GM19239 (cell line): ENCODE measurements at places on chromosomes 1 and 21.

DNA sequence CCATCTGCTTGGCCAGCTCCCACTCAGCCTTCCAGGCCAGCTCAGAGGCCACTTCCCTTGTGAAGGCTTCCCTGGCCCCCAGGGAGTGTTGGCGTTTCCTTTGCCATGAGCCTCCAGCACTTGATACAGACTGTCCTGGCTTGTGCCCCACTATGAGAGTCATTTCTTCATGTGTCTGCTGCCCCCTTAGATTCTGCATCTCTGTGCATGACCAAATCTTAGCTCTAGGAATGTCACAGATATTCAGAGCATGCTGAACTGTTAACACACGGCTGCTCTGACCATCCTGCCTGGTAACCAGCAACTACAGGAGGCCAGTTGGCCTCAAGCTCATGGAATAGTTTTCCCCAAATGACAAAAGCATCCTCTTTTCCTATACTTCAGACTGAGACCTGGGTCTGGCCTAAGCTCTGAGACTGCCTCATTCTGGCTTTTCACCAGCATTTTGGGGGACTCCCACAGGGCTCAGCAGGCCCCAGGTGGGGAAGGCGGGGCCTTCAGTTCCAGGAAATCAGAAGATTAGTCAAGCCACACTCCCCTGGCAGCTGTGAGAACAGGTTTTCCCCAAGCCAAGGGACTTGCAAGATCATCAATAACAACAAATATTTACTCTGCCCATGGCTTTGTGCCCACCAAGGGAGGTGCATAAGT is 182.6 kb upstream of the EDN2 start:
- no peak for DNase-seq

GRCh38 chr1:159902541-159902940 is 2.6 kb upstream of the CFAP45 start:
- no peak for DNase-seq

DNA sequence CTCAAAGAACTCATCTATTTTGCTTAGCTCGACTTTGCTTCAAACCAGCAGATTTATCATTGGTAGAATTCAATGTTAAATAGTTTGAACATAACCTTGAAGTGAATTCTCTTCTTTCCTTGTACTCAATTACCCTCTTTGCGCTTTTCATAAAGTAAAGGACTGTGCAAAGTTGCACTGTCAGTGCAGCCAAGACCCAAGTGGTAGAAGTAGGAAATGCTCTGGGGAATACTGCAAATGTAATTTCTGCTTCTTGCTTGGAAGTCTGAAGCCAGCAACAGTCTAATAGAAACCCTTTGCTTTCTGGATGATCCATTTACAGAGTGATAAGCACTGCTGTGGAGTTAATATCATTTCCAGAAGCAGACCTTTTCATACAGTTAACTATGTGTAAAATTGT is 936.7 kb upstream of the TMPRSS15 start:
- DNase-seq, result no peak

DNA sequence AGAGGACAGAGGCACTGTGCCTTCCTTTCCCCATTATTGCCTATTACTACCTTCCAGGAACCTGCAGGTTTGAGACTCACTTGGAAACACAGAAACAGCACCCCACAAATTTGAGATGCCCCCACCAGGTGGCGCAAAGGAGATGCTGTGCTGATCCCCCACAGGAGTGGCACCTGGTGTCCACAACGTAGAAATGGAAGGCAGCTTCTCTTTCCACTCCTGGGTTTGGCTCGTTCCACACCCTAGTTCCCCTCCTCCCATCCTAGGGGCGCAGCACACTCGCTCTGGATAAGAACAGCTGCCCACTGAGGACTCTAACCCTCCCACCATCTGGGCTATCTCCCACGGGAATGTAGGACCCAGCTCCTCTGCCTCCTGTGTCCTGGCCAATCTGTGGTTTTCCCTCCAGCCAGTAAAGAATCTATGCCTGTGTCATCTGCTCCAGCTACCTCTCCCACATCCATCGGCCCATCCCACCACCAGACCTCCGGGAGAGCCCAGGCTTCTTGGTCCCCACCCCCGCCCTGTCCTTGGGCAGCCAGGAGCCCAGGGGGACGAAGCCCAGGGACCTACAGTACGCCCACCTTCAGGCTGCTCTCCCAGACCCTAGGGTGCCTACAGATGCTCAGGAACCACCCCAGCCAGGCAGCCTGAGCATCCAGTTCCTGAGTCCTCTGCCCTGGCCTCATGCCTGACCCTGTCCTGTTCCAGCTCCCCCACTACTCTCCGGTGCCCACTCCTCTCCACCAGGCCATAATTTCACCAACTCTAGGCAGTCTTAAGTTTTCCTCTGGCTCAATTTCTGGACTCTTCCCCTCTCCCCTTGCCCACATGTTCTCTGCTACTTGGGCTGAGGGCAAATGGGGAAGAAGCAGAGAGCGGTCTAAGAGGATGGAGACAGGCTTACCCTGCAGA is 549 bp downstream of the THBS3 start:
- peak; percentile 80 for DNase-seq

DNA sequence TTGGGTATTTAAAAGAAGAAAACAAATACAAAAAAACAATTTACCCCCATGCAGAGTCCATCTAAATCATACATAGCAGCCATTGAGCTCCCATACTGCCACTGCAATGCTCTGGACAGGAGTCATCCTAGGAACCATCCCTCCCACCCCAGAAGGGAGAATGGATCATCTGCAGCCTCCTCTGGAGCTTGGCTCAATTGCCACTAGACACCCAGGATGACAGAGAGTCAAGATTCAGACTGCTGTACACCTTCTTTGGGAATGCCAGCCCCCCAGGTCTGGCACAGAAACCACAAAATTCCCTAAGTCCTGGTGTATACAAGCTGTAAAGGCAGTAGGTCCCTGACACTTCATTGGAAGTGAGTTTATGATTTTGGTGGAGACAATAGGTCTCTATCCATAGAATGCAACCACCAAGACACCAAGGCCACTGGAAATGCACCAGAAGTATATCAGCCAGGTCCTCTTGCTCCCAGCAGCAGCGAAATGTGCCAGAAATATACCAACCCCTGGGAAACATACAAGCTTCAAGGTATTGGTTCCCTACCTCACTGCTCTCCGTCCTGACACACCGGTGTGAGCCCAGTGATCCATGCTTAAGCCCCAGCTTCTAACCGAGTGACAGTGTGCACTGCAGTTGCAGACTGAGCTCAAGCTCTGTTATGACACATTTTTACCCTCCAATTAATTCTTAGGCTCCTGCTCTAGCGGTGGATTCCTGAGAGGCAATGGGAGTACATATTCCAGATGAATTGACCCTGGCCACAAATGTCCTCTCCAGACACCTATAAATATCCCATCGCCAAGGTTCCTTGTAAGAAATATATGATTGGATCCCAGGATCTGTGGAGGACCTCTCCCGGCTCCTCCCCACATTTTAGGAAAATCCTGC is 4.4 kb downstream of the TAL1 start:
- DNase-seq, result no peak

DNA sequence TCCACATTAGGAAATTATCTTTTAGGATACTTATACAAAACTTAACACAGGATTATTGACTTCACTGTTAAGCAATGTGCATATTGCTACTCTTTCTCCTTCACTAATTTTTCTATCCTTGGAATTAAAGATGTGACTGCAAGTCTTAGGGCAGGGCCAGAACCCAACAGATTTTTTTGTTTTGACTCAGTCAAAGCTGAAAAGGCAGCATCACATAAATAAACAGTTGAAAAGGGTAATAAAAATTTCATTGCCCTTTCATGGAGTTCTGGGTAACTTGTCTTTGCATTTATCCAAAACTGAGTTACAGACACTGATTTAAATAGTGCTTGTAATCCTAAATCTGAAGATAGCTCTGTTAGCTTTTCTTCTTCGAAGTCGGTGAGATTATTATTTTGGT is 1.9 kb upstream of the TMEM35B start:
- DNase-seq, result no peak
